ENCODE measurements at places on chromosomes 7 and 10.

- DNase-seq, result no peak
Observed at GRCh38 chr7:26658389-26659084, 205.9 kb downstream of the SKAP2 start.

DNA sequence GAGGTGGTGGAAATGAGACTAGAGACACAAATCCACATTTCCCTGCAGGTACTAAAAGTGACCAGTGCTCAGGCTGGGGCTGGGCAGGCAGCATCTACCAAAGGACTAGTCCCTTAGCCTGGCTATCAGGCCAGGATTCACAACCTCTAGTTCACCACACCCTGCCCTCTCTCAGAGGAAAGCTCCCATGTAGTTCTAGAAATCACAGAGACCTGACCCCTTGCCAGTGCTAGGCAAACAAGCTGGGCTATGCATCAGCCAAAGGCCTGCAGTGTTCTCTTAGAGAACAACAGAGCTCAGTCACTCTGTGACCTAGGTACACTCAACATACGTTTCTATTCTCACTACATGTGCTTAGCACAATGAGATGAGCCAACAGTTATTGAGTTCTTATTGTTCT is 26.7 kb upstream of the LRRC4 start:
- no peak for DNase-seq

DNA sequence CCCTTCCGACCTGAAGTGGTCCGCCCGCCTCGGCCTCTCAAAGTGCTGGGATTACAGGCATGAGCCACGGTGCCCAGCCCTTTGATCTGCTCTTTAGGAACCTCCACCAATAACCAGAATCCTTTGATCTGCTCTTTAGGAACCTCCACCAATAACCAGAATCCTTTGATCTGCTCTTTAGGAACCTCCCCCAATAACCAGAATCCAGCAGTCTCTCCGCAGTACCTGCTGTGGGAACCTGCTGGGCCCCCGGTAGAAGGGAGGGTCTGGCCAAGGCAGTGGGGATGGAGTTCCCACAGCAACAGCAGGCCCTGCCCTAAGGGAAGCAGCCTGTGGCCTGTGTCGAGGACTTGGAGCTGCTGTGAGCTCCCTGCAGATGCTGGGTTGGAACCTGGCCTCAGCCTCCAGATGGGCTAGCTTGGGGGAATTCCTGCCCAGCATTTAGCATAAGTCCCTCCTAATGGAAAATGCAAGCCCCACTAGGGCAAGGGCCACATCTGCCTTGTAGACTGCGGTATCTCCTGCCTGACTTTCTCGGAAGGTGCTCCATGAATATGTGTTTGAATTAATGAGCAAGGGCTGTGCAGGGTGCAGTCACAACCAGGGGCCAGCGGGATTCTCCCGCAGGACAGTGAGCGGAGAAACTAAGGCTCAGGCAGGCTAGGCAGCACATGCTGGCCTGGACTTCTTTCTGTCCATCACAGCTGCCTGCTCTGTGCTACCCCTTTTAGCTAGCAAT is 165.8 kb downstream of the UBE2H start:
- no peak for DNase-seq

GRCh38 chr7:155994279-155994811 is 182.1 kb upstream of the SHH start:
- no peak for DNase-seq

- peak; percentile 49 for DNase-seq
Observed at GRCh38 chr10:52566471-52567246, 205.9 kb downstream of the MBL2 start.

- DNase-seq, result no peak
Observed at GRCh38 chr7:88217675-88218428, 2.0 kb downstream of the SRI start.

DNA sequence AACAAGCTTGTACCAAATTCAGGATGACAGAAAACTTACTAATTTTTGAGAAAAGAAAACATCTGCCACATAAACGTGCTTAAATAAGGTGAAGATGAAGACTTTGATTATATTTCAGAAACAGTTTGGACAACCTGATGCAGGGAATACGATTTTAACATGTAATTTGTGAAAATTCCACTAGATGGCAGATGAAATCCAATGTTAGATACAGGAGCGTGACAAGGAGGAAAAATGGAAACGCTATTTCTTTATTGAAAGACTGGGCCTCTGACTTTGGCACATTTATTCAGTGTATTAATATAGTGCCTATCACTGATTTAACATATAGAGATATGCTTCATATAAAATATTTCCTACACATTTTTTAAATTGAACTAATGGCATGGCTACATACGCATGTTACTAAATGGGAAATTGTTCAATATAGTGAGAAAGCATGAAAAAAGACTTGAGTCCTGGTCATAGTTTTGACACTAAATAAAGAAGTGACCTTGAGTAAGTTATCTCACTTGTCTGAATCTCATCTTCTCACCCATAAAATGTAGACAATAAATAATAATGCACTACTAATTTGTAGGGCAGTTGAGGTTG is 60.7 kb downstream of the CD36 start:
- DNase-seq, result peak; percentile 61

DNA sequence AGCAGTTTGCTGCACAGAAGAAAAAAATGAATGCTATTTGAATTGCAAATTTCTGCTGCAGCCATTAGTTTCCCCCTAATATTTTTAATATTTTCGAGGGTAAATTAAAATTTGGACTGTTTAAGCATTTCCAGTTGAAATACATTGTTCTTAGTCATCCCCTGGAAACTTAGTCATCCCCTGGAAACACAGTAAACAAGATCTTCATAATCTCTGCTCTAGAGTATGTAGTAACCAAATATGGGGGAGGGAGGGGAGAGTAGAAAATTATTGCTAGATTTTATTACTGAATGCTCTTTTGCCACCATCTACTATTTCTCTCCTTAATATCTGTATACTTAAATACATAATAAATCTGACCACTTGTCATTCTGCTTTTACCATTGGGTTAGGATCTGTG is 1053.3 kb downstream of the SORCS1 start:
- peak; percentile 56 for DNase-seq

DNA sequence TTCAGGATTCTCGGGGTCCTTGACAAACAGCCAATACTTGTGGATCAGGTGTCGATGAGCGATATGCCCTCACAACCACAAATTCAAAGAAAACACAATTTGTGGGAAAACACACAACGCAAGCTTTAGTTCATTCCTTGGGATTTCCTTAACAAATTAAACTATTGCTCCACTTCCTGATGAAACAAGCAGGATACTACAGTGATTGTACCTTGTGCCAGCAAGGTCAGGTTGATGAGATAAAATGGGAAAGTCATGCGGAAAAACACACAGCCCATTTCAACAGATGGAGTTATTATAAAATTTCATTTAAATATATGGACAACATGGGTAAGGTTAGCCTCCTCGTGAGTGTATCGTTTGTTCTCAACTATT is 8.8 kb upstream of the RHOBTB1 start:
- no peak for DNase-seq

GRCh38 chr7:64775289-64775688 is 18.9 kb upstream of the ZNF138 start:
- peak; percentile 13 for DNase-seq

- DNase-seq, result no peak
Observed at GRCh38 chr10:73141603-73142002, 26.2 kb downstream of the ECD start.

GRCh38 chr7:134905375-134905774 is 80.9 kb upstream of the AGBL3 start:
- DNase-seq, result peak; percentile 67

DNA sequence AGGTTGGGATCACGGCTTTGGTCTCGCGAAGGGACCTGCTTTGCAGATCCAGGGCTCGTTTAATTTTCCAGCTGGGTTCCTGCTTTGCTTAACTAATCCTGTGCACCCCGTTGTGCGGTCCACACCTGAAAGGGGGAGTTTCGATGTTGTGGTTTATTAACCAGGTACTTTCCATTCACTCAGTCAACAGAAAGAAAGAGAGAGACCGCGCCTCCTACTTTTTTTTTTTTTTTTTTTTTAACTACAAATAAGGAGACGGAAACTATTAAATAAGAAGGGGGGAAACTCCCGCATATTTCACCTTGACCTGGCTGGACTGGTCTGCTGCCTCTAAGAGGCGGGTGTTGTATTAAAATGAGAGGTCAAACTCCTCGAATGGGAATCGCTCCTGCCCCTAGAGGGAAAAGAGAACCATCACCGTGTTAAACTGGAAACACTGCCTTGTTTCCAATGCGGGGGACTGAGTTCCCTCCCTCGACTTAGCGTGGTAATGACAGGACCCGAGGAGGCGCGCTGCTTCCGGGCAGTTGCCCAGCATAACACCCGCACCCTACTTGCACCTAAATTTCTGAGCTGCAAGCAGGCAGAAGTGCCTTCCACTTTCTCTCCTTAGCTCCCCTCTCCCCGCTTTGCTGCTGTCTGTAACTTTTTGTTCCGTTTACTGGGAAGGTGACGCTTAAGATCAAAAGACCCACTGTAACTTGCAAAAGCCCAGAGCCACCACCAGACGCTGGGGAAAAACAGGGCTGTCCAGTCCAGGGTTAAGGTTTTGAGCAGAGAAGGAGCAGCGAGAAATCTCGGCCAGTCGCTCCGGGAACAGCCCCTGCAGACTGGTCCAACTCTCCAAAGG is 1.1 kb upstream of the ITGB8 start:
- DNase-seq, result peak; percentile 80
